NCI-H1048 (cell line): ENCODE measurements at places on chromosomes 6 and 20.

GRCh38 chr6:157536223-157536545 lies 155.2 kb downstream of the ZDHHC14 start:
- DNase-seq = no peak

- DNase-seq = no peak
These were observed 14.8 kb upstream of the ADRM1 start for GRCh38 chr20:62287759-62288534.

DNA sequence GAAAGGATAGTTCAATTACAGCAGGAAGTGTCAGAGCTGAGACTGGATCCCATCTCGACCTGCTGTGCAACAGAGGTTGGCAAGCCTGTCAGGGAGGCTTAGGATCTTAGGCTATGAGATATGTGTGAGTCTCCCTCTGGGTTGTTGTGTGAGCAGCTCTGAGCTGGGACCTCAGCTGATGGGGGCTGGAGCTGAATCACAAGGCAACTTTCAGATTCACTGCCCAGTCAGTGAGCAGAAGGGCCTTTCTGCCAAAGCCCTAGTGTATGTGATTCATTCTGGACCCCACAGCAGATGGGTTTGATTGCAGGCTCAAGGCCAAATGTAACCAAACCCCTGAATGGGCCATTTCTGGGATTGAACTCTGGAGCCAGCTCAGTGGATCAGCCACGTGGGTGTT lies 4.5 kb downstream of the PI3 start:
- DNase-seq = no peak

GRCh38 chr6:44837741-44838140 lies 450.2 kb downstream of the CDC5L start:
- no peak for DNase-seq
